GM13977 (cell line): ENCODE measurements at places on chromosomes 3 and 15.

GRCh38 chr15:99433026-99433756 is 132.6 kb upstream of the MEF2A start:
- peak; percentile 64 for DNase-seq

GRCh38 chr3:159672728-159673688 is 315.6 kb upstream of the IL12A start:
- DNase-seq: no peak

- no peak for DNase-seq
These were observed 44.7 kb downstream of the CD200 start for GRCh38 chr3:112377568-112378071.

- DNase-seq: no peak
These were observed 215.7 kb upstream of the FEZF2 start for GRCh38 chr3:62589078-62589477.

DNA sequence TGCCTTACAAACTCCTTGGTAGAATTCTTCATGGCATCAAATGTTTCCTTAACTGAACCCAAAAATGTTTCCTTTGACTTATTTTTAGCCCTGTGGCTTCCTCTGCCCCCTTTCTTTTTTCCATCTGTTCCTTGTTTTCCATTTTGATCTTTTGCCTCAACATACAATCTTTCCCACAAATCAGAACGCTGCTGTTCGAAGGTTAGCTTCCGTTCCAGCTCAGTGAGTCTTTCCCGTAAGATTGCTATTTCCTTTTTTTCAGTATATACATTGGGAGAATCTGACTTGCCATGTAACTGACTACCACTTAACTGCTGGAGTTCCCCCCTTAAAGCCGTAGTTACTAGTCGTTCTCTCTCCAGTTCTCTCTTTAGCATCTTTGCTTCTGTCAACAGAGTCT is 41.2 kb downstream of the PIGB start:
- DNase-seq: no peak

GRCh38 chr3:123344907-123345594 is 103.8 kb downstream of the ADCY5 start:
- no peak for DNase-seq

- DNase-seq: no peak
These were observed 359.6 kb downstream of the SHQ1 start for GRCh38 chr3:72488738-72489035.

DNA sequence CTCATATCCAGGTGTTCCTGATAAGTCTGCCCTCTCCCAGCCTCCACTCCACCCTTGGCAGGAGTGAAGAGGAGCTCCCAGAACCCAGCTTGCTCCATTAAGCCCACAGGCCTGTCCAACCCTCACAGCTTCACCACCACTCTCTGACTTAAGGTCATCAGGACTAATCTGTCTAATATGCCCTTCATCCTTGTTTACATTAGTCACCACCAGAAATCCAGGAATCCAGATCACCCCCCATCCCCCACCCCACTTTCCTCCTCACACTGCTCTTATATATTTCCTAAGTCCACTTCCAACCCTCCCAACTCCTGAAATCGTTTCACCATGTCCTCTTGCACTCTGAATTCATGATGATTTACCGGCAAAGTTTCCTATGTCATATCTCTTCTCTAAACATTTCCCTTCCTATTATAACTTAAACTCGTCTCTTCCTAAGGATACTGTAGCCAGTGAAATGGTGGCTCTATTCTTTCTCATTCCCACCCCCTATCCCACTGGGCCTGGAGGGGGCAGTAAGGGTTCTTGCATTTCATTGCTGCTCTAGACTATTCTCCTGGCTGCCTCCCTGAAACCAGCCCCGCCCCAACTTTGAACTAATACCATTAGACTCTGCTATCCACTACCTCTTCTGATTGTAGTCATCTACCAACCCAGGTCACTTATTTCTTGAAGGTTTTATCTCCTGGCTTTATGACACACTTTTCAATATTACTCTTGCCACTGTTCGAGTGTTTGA is 43.4 kb downstream of the PPP2R3A start:
- DNase-seq: no peak

- DNase-seq: peak; percentile 62
These were observed 993 bp upstream of the SIAH2 start for GRCh38 chr3:150763841-150764483.

DNA sequence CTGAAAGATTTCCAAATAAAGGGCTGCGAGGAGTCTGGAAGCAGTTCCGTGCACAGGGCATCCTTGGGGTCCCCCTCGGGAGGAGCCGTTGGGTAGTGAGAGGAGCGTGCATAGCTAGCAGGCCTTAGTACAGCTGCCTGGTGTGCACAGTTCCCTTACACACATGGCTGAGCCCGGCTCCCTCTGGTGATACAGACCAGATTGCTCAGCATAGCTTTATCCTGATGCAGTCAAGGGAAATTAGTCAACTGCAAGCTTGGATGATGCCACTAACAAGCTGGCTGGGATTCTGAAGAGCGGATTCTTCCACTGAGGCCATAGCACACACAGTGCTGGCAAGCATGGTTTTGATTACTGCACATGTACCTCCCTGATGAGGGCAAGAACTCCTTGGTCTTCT is 349.4 kb downstream of the LRTM1 start:
- DNase-seq: no peak

DNA sequence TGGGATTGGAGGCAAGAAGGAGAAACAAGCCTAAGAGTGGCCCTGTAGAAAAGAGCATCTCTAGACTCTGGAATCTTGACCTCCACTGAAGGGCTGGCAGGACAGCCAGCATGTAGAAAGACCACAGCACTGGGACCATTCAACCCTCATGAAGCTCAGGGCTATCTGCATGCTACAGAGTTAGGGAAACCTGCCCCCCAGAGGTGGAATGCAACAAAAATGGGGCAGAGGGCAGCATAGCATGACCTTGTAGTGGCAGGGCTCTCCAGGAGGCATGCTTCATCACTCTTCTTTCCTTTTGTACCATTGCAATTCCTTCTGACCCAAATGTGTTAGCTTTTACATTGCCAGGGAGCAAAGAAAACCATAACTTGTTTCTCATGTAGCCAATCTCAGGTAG is 445.4 kb downstream of the EPHB1 start:
- DNase-seq: peak; percentile 17

DNA sequence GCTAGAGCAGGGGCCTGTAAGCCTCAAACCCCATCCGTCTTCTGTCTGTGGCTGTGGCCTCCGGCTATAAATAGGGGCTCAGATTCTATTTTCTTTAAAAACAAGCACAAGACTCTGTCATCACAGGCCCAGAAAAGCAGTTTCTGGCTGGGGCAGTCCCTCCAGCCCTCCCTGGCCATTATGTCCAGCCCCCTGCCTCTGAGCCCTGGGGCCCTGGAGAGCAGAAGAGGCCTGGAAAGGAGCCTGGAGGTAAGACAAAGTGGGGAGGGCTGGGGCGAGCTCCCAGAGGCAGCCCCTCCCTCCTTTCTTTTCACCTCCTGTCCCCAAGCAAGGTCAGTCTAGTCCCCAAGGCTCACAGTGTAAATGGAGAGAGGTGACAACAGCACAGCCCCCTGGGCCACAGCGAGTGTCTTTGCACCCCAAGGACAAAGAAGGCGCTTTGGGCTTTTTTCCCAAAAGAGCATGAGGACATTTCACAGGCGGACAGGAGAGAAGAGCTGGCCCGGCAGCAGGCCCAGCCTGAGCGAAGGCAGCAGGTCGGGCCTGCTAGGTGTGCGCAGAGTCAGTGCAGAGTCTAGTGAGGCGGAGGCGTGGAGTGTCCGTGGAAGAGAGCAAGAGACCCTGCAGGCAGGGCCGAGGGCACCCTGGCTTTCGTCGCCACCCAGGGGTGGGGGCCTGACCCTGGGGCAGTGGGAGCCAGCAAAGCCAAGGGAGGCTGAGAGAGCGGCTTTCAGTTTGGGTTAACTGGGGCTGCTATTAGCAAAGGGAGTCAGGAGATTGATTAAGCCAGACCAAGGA is 188.3 kb downstream of the TBC1D2B start:
- DNase-seq: no peak

DNA sequence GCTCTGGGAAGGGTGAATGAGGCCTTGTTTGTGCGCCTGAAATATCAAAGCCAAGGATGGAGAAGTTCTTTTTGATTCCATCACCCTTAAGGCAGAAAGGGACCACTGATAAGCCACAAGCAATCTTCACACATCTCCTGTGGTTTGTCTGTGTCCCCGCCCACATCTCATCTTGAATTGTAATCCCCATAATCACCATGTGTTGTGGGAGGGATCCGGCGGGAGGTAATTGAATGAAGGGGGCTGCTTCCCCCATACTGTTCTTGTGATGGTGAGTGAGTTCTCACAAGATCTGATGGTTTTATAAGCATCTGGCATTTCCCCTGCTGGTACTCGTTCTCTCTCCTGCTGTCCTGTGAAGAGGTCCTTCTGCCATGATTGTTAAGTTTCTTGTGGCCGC is 329.6 kb upstream of the RGMA start:
- no peak for DNase-seq

DNA sequence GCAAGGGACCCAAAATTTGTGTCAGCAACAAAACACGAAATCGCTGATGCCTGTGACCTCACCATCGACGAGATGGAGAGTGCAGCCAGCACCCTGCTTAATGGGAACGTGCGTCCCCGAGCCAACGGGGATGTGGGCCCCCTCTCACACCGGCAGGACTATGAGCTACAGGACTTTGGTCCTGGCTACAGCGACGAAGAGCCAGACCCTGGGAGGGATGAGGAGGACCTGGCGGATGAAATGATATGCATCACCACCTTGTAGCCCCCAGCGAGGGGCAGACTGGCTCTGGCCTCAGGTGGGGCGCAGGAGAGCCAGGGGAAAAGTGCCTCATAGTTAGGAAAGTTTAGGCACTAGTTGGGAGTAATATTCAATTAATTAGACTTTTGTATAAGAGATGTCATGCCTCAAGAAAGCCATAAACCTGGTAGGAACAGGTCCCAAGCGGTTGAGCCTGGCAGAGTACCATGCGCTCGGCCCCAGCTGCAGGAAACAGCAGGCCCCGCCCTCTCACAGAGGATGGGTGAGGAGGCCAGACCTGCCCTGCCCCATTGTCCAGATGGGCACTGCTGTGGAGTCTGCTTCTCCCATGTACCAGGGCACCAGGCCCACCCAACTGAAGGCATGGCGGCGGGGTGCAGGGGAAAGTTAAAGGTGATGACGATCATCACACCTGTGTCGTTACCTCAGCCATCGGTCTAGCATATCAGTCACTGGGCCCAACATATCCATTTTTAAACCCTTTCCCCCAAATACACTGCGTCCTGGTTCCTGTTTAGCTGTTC is 34.9 kb downstream of the CHDH start:
- no peak for DNase-seq

GRCh38 chr3:156761007-156761406 is 65.1 kb upstream of the LEKR1 start:
- no peak for DNase-seq

DNA sequence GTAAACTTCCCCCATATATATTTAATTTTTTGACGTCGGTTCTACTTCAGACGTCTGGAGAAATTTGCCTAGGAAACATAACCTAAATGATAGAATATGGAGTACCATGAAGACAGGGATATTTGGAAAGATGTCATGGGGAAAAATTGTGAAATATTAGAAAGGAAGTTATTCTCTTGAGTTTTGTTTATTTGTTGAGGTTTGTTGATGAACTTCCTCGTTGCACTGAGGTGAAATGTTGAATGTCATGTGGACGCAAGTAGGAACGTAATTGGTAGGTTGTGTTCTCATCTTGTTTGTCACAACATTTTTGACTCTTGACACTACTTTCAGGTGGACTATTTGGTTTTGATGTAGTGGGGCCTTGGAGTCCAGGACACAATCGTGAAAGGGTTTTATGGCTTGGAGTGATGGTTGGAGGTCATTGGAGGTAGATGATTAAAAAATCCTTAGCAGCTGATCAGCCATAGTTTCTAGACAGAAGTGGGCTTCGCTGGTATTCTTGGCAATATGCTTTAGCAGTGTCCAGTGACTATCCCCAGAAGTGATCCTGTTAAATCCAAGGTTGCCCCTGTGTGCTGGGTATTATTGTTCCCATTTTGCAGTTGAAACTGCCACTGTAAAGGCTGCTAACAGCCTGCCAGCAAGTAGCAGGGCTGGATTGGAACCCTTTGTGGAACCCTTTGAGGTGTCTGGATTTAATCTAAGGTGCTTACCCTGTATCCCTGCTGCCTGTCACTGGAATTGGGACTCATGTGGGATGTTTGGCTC is 1.5 kb downstream of the ABHD5 start:
- DNase-seq: no peak

DNA sequence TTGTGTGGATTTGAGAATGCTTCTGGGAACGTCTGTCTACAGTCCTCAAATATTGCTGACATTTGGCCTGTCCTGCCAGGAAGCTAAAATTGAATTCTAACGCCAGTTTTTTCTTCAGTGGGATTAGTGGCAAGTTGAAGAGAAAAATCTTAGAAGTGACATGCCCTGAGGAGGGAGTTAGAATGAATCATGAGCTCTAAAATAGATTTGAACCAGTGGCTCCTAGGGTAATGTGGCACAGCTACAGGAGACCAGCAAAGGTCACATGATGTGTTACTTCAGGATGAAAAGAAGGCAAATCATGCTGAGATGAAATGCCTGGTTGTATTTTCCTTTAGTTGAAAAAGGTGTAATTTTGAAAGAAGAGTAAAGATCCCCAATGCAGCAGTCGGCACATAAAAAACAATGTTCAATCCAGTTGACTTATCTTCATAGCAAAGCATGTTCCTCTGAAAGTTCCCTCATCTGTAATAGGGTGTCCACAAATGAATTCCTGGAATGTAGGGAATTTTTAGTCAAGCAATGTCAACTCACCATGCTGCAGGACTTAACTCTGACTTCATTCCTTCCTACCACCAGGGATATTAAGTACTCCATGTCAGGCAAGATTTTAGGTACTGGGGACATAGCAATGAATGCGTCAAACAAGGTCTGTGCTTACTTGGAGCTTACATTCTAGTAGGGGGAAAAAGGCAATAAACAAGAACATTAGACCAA is 171.6 kb downstream of the CADPS start:
- no peak for DNase-seq

GRCh38 chr15:76431971-76432370 is 95.4 kb downstream of the ISL2 start:
- no peak for DNase-seq

GRCh38 chr15:45117308-45118130 is 3.4 kb downstream of the DUOXA2 start:
- no peak for DNase-seq

DNA sequence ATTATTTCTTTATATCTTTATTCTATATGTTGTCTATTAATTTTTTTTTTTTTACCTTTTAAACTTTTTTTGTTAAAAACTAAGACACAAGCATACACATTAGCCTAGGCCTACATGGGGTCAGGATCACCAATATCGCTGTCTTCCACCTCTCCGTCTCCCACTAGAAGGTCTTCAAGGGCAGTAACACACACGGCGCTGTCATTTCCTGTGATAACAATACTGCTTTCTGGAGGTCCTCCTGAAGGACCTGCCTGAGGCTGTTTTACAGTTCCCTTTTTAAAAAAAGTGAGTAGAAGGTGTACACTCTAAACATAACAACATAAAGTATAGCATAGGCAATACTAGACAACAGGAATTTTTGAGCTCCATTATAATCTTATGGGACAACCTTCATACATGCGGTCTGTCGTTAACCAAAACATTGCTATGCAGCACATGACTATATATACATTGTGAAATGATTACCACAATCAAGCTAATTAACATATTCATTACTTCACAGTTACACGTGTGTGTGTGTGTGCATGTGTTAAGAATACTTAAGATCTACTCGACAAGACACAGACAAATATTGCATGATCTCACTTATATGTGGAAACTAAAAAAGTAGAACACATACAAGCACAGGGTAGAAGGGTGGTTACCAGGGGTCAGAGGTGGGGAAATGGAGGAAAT is 20.8 kb downstream of the RAB6B start:
- DNase-seq: no peak
